ENCODE measurements at places on chromosomes 2 and 18. TPM values are rescaled to one million over a fixed set of nuclear protein-coding genes. Genes with fewer than 3 reads are reported as not detected.

DNA sequence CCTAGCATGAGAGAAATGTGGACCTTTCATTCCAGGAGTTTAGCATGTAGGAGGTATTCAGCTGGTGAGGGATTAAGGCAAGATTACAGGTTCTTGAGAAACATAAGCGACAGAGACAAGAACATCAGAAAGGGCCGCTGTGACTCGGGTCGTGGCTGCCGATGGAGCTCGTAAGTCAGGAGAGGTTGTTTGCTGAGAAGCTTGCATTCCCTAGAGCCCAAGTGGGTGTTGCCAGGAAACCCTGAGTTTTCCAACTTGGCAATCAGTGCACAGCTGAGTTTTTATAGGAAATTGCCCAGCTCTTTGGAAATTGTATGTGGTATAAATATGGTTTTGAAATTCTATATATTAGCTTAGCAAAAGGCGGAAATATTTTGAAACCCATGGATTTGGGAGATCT, 46.4 kb upstream of the CYP1B1 start:
- no peaks in the 10 kb centered on the region for H3K36me3 ChIP-seq
- DNase-seq = peak; percentile 30
- H3K27me3 ChIP-seq = no peaks in the 10 kb centered on the region
- H3K4me1 ChIP-seq = no peaks in the 10 kb centered on the region

DNA sequence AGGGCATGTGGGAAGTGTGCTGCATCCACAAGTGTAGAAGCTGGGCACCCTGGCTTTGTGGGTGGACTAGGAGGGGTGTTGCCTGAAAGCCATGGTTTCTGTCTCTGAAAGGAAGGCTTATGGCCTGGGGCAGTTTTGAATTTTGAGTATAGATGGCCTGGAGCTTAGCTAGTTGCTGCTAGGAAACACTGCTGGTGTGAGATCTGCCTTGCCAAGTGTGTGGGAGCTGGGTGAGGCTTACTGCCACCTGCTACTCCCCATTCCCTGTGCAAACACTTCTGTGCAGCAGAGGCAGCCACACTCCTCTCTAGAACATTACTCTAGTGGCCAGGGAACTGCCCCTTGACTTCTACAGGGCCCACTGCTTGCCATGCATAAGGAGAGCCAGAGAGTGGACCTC, 831.7 kb upstream of the LRRTM1 start:
- H3K4me1 ChIP-seq = no peaks in the 10 kb centered on the region
- H3K27ac ChIP-seq = no peak overlapping the region
- no peaks in the 10 kb centered on the region for H3K27me3 ChIP-seq
- DNase-seq = no peak

Gene C2orf66
- total RNA-seq = 0.54 TPM

DNA sequence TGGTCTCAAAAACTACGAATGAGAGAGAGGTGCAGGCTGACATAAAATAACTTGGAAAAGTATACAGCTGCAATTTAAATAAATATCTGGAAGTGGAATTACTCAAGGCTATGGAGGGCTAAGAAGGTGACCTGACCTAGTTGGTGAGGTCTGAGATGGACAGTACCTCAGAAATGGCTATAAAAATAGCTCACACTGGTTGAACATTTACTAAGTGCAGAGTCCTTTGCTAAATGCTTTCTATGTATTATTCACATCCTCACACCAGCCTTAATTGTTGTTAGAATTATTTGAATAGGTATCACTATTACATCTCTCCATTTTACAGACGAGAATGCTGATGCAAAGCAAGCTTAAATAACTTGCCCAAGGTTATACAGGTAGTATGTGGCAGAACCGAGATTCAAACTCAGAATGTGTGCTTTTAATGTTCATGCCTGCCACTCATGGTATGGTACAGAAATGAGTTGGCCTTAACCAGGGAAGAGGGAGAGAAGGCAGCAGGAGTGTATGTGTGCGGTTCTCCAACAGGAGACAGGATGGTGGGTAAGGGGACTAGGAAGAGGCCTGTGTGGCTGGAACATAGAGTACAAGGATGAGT, 37.4 kb downstream of the MRPL44 start:
- peaks cover 3% of the 10 kb centered on the region for H3K36me3 ChIP-seq
- no peak overlapping the region for H3K27ac ChIP-seq
- no peaks in the 10 kb centered on the region for H3K4me1 ChIP-seq
- no peak overlapping the region for H3K4me3 ChIP-seq
- no peaks in the 10 kb centered on the region for H3K27me3 ChIP-seq
- no peak for DNase-seq

- no peaks in the 10 kb centered on the region for H3K27me3 ChIP-seq
- no peak overlapping the region for H3K27ac ChIP-seq
- H3K36me3 ChIP-seq = no peaks in the 10 kb centered on the region
- peaks cover 4% of the 10 kb centered on the region for H3K4me1 ChIP-seq
- H3K4me3 ChIP-seq = no peak overlapping the region
Observed at GRCh38 chr2:54059986-54060385, 55.4 kb upstream of the ACYP2 start.

DNA sequence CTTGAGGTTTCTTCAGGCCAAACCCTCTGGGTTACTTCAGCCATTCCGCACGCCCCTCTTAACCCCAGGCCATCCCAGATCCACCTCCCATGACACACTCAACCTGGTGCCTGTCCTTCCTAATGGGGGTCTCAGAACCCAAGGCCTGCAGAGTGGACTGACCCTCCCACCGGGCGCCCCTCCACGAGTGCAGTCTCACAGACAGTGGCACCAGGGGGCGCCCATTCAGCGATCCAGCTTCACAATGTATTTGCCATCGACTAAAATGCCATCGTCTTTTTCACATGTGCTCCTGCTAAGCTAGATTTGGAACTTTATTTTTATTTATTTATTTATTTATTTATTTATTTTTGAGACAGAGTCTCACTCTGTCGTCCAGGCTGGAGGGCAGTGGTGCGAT, 38.5 kb downstream of the INPP5D start:
- H3K36me3 ChIP-seq = no peaks in the 10 kb centered on the region
- no peak overlapping the region for H3K27ac ChIP-seq
- no peak for DNase-seq
- H3K4me1 ChIP-seq = no peaks in the 10 kb centered on the region
- peaks cover 10% of the 10 kb centered on the region for H3K27me3 ChIP-seq
- no peak overlapping the region for H3K4me3 ChIP-seq

DNA sequence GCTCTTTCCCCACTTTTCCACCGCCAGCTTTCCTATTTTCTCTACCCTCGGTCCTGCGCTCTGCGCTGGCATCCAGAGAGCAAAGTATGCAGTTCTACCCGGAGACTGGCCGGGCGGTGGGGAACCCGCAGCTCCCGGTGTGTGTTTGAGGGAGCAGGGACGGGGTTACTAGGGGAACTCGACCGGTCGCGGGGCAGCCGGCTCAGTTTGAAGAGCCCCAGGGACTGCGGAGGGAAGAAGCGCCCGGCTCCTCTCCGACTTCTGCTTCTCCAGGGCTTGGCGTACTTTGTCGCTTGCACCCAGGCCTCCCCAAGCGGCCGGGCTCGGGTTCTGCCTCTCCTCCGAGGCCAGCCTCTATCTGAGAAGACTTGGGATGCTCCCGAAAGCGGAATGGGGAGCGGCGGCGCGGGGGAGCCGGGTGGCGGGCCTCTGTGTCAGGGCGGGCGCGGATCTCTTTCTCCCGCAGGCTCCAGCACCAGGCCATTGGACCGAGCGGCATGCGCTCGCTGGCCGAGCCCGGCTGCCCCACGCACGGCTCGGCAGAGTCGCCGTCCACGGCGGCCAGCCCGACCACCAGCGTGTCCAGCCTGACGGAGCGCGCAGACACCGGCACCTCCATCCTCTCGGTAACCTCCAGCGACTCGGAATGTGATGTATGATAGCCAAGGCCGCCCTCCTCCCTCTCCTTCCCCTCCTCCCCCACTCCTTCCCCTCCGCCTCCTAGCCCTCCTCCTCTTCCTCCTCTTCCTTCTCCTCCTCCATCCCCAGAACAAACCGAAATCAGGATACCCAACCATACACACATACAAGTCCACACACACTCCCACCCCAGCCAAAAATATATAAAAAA, 2.8 kb downstream of the SIX3 start:
- peaks cover 9% of the 10 kb centered on the region for H3K4me1 ChIP-seq
- H3K4me3 ChIP-seq = peak overlapping the region; percentile 50
- H3K27me3 ChIP-seq = peaks cover 94% of the 10 kb centered on the region
- no peaks in the 10 kb centered on the region for H3K36me3 ChIP-seq
- no peak for DNase-seq

Gene SERPINB3
- not detected for total RNA-seq

- H3K27ac ChIP-seq = no peak overlapping the region
- no peaks in the 10 kb centered on the region for H3K36me3 ChIP-seq
- peak; percentile 35 for DNase-seq
Observed at GRCh38 chr2:222364285-222364895, 60.0 kb upstream of the SGPP2 start.

GRCh38 chr2:172107690-172108586, 5.2 kb upstream of the DLX2 start:
- H3K4me3 ChIP-seq = no peak overlapping the region
- H3K36me3 ChIP-seq = no peaks in the 10 kb centered on the region
- no peak for DNase-seq
- no peak overlapping the region for H3K27ac ChIP-seq
- H3K4me1 ChIP-seq = peaks cover 12% of the 10 kb centered on the region

Gene EN1
- not detected for total RNA-seq

Gene ANKMY1
- total RNA-seq = 7.2 TPM

Gene IL37
- not detected for total RNA-seq

GRCh38 chr2:160255408-160255807, 55.3 kb upstream of the ITGB6 start:
- H3K27ac ChIP-seq = no peak overlapping the region
- H3K4me1 ChIP-seq = peaks cover 4% of the 10 kb centered on the region
- DNase-seq = no peak
- no peak overlapping the region for H3K4me3 ChIP-seq

- no peaks in the 10 kb centered on the region for H3K36me3 ChIP-seq
- no peak within 1 kb of the TSS for H3K27ac ChIP-seq
- no peak within 1 kb of the TSS for H3K4me3 ChIP-seq
- H3K4me1 ChIP-seq = peaks cover 11% of the 10 kb centered on the region
Observed at GRCh38 chr2:68365087-68365486, at the start of gene PLEK. Gene PLEK (plus strand): TSS chr2:68365282. CDS start chr2:68365352, 70 bp downstream.

DNA sequence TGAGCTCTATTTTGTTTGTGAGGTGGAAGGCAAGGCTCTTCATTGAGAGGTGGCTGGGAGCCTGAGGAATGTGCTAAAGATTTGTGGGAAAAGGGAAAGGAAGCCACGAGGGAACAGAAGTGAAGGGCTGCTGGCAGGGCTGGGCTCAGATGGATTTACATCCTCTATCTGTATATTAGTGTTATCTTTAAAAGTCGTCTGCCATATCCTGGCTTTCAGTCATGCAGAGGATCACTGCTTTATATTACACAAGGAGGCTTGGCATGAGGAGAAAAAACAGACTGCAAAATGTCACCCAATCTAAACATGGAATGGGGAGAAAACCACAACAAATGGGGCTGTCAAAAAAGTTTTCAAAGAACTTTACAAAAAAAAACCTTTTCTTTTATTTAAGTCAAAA, 434.4 kb downstream of the HRH4 start:
- H3K4me1 ChIP-seq = no peaks in the 10 kb centered on the region
- H3K36me3 ChIP-seq = no peaks in the 10 kb centered on the region
- DNase-seq = no peak
- no peaks in the 10 kb centered on the region for H3K27me3 ChIP-seq
- H3K4me3 ChIP-seq = no peak overlapping the region

DNA sequence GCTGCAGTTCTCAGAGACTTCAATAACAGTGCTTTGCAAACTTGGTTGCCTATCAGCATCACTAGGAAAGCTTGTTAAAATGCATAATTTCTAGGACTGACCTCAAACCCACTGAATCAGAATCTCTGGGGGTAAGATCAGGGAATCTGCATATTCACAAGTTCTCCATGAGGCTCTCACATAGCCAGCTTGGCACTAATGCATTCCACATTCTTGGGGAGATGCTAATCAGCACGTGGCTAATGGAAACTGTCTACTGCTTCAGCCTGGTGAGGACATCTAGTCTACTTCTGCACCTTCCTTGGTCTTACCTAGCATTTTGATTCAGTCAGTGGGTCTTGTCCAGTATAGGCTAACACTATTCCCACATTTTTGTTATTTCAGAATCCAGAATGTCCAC, 56.3 kb downstream of the RBKS start:
- H3K27ac ChIP-seq = no peak overlapping the region
- no peaks in the 10 kb centered on the region for H3K36me3 ChIP-seq
- no peak overlapping the region for H3K4me3 ChIP-seq
- DNase-seq = peak; percentile 73

DNA sequence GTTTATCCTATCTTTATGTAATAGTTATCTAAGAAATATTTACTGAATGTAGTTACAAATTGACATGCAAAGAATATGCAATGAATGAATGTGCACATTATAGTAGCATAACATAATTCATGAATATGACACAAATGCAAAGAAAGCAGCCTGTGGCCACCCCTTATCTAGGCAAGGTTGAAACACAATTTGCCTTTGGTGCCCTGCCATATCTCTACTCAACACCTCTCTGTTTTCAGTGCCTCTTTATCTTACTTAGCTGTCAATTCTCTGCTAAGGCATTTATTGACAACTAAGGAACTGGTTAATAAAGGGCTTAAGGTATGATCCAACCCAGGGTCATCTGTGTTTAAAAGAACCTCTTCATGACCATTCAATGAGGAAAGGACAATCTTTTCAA, 18.9 kb downstream of the REV1 start:
- H3K27ac ChIP-seq = no peak overlapping the region
- no peak overlapping the region for H3K4me3 ChIP-seq
- no peak for DNase-seq
- H3K4me1 ChIP-seq = no peaks in the 10 kb centered on the region
- H3K36me3 ChIP-seq = no peaks in the 10 kb centered on the region

DNA sequence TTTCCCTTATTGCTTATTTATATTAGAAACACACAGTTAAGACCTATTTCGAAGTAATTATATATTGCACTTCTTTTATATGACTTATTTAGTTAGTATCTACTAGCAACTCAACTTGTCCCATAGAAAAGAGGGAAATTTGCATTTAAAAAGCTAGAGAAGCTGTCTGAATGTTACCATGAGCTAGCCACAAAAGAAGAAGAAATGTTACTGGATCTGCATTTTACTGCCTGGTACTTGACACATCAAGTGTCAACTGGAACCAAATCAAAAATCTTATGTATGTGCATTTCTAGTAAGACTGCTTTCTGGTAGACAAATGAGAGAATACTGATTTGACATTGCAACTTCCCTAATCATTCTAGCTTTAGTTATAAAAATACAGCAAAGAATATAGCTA, 424.6 kb upstream of the VRK2 start:
- H3K4me3 ChIP-seq = no peak overlapping the region
- no peak overlapping the region for H3K27ac ChIP-seq
- H3K36me3 ChIP-seq = no peaks in the 10 kb centered on the region
- no peaks in the 10 kb centered on the region for H3K4me1 ChIP-seq
- no peaks in the 10 kb centered on the region for H3K27me3 ChIP-seq
- no peak for DNase-seq

Gene C2orf72
- 0.84 TPM for total RNA-seq

- no peaks in the 10 kb centered on the region for H3K27me3 ChIP-seq
- DNase-seq = no peak
- H3K4me3 ChIP-seq = no peak overlapping the region
- H3K36me3 ChIP-seq = no peaks in the 10 kb centered on the region
Observed at GRCh38 chr2:178949584-178949983, 100.4 kb downstream of the CCDC141 start.

All from astrocyte (in vitro differentiated cells and primary cell).